ENCODE measurements at places on chromosomes 1 and 21. TPM values are rescaled to one million over a fixed set of nuclear protein-coding genes. Genes with fewer than 3 reads are reported as not detected.

- DNase-seq = no peak
Measured at GRCh38 chr1:232776526-232777106, 28.6 kb upstream of the MAP10 start.

DNA sequence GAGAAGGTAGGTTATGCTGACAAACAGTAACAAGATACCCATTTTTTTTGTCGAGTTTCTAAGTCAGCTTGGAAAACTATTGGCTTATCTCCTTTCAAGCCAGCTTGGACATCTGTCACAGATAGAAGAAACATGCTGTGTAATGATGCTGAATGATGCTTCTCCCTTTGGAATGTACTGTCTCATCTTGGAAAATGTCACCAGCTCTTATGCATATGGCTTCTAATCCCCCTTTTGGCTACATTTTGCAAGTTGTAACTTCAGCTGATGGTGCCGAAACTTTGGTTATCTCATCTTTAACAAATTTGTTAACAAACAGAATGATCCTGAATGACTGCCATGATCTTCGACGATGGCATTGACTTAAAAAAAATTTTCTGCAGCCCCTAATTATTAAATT lies 68.8 kb upstream of the ST6GALNAC3 start:
- no peak for DNase-seq

- no peak for DNase-seq
Measured at GRCh38 chr21:29320031-29320430, 21.3 kb downstream of the BACH1 start.

- DNase-seq = no peak
Measured at GRCh38 chr1:93552741-93553455, 105.0 kb downstream of the FNBP1L start.

DNA sequence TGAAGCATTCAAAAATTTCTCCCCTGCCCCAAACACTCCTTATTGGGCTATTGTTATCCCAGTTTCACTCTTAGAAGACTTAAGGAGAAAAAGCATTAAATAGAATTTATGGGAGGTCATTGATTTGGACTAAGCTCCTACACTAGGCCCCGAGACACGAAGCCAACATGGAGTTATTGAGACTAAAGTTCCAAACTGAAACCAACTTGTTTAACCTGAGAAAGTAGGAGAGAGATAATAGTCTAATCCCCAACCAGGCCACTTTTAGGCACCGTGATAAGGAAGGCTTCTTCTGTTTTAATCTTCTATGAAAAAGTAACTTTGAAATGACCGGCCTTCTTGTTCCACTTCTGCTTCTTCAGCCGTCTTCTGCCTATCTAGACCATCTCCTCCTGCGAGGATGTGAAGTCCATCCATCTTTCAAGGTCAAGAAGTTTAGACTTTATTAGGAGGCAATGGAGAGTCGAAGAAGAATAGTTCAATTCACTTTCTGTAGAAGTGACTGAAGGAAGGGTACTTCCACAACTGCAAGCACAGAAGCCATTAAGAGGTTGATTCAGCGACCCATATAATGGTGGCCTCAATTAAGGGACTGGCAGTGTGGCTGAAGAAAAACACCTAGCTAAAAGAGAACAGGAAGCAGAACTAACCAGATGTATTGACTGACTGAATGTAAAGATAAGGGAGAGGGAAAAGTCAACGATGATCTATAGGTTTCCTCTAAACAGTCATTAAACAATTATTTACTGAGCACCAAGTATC lies 428.8 kb downstream of the SMYD3 start:
- no peak for DNase-seq

GRCh38 chr1:228778466-228778865 lies 43.2 kb downstream of the RHOU start:
- no peak for DNase-seq

GRCh38 chr1:37035014-37035691 lies 838 bp upstream of the GRIK3 start:
- no peak for DNase-seq

DNA sequence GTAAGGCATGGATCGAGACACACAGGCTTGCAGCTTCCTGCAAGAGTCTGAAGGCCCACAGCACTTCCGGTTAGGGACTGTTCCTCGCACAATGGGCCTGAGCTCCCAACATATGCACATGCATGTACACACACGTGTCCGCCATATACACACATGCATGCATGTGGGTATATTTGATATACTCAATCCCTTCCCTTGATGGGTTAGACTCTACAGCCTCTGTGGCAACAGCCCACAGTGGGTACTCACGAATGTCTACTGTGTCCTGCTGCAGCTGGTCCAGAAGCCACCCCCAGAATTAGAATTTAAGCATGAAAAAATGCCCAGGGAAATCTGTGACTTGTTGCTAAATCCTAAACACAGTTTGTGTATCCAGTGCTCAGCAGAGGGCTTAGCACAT lies 9.9 kb downstream of the F3 start:
- DNase-seq = no peak

GRCh38 chr21:32889596-32889995 lies 118.0 kb upstream of the PAXBP1 start:
- no peak for DNase-seq

GRCh38 chr1:205358579-205358978 lies 1.9 kb upstream of the KLHDC8A start:
- no peak for DNase-seq

DNA sequence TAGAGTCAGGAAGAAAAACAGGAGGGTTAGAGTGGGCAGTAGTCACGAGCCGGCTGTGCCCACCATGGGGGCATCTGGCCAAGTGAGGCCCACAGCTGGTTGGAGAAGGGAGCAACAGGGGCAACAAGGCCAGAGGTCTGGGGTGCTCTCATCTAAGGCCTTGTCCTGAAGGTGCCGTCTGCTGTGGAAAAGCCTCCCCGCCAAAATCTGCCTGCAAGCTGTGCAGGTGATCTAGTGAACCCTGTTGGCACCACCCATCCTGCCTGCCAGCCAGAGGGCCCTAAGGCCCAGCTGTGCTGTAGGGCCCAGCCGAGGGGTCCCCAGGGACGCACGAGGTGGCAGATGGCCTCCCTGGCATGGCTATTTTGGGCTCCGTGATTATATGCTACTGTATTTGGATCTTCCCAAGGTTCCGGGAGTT lies 51.3 kb downstream of the LGR6 start:
- no peak for DNase-seq

- no peak for DNase-seq
Measured at GRCh38 chr1:64944913-64945312, 21.4 kb downstream of the JAK1 start.

DNA sequence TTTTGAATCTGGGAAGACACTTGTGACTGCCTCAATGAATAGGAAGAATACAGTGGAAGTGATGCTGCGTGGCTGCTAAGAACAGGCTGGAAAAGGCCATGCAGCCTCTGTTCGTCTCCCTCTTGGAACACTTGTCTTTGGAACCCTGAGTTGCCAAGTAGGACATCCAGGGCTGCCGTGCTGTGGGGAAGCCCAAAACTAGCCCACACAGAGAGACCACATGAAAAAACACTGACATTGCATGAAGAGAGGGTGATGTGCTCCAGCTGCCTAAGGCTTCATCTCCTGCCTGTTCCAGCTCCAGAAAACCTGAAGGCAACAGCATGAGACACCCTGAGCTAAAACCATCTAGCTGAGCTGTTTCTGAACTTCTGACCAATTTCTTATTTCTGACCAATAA lies 61.1 kb upstream of the GNG4 start:
- no peak for DNase-seq

- no peak for DNase-seq
Measured at GRCh38 chr21:32099812-32100416, 178.9 kb downstream of the MIS18A start.

- DNase-seq = no peak
Measured at GRCh38 chr1:47758341-47759250, 238.6 kb downstream of the TRABD2B start.

GRCh38 chr1:61588736-61589672 lies 135.9 kb downstream of the TM2D1 start:
- DNase-seq = peak; percentile 46

- peak; percentile 20 for DNase-seq
Measured at GRCh38 chr1:92784021-92784638, 778 bp downstream of the EVI5 start.

- peak; percentile 70 for DNase-seq
Measured at GRCh38 chr1:211928993-211929637, 98.6 kb upstream of the LPGAT1 start.

GRCh38 chr1:34984435-34984792 lies 733 bp downstream of the TMEM35B start:
- DNase-seq = no peak

GRCh38 chr1:51309291-51309690 lies 21.1 kb downstream of the TTC39A start:
- no peak for DNase-seq

DNA sequence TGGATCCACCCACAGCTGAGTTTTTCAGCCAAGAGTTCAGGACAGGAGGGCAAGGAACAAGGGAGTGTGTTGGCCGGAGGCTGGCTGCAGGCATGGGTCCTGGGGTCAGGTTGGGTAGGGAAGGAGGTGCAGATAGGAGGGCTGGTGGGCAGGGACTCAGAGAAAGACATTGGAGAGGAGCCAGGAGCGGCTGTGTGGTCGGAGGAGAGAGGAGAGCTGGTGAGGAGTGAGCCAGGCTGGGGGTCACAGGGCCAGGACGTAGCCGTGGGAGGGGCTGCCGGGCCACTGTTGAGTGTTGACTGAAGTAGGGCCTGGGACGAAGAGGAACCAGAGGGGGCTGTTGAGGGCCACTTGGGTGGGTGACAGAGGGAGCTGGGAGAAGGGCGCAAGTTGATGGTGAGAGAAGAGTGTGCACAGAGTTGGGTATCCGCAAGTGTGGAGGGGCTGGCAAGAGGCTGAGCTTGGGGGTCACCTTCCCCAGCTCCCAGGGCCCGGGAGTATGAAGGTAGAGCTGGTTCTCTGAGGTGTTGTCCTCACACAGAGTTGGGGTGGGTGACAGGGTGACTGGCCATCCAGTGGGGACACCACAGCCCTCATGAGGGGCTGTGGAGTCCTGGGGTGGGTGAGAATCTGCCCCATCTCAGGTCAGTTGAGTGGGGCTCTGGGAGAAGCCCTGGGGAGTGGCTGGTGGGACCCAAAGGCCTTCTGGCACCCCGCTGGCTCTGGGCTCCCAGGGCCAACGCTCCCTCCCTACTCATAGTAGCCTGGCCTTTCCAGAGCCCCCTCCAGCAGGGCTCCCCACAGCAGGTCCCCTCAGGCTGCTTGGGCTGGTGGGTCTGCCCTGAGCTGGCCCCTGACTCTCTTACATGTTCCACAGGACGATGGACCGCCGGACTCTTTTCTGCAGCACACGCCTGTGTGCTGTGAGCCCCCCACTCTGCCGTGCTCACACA lies 21.9 kb downstream of the PODN start:
- no peak for DNase-seq

DNA sequence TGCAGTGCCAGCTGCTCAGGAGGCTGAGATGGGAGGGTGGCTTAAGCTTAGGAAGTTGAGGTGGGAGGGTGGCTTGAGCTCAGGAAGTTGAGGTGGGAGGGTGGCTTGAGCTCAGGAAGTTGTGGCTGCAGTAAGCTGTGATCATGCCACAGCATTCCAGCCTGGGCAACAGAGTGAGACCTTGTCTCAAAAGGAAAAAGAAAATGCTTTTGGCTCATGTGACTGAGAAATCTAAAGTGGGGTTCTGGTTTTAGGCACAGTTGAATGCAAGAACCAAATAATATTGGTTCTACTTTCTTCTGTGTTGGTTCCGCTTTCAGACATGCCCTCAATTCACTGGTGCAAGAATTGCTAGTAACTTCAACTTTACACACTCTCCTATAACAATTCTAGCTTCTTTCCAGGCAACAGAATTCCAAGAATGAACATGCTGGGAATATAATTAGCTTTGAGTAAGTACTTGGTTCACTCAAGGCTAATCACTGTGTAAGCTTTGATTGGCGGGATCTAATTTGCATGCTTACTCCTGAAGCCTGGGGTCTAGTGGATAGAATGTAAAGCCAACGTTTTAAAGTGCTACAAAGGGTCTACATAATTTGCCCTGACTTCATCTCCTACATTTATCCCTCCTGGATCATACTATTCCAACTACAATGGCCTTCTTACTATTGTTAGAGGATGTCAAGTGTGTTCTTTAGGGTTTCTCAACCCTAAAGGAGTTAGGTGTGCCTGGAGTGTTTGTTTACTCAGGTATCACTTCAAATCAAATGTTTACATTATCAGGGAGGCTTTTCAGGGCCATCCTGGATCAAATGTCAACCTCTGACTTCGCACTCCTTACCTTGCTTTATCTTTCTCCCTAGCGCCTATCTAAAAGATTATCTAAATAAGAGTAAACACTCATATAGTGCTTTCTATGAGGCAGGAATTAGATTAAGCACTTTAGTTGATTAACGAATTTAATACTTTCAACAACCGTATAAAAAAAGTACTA lies 115.1 kb downstream of the SLC16A1 start:
- no peak for DNase-seq

GRCh38 chr1:56202186-56202585 lies 377.2 kb downstream of the PLPP3 start:
- DNase-seq = no peak

DNA sequence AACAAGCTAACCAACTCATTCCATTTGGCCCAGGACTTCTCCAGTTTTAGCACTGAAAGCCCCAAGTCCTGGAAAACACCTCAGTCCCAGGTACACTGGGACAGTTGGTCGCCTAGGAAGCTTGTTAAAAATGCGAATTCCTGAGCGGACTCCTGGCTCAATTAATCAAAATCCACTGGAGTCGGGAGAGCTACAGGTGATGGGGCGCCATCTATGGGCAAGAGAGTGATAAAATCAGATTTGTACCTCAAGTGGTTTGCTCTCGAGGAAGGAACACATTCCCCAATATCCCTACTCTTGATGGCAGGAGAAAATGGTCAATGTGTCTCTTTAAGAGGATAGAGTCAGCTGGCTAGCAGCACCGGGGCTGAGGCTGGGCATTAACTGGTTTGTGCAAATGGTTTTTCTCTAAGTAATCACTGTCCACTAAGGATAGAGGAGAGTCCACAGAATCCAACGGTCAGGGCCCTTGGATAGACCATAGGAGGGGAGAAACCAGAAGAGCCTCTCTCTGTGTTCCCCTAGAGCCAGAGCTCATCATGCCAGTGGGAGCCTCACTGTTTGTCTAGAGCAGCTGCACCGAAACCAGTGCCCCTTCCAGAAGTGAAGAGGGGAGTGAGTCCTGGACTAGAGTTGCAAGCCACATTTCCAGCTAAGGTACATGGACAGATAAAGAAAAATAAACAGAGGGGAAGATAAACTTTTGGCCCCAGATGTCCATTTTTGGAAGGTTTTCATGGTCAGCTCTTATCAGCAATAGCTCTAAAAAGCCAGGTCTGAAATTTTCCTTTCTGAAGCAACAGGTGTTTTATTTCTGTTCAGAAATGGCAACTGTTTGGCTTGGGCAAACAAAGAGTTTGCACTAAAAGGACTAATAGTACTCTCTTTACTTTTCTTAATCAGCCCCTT lies 148.5 kb downstream of the TENT5C start:
- peak; percentile 70 for DNase-seq

GRCh38 chr1:26145041-26145959 lies 13.6 kb upstream of the FAM110D start:
- peak; percentile 85 for DNase-seq

The BCL10 gene
- 17.3 TPM for total RNA-seq

The ANGPTL1 gene
- 11.3 TPM for total RNA-seq

The LENEP gene
- not detected for total RNA-seq

The CCDC30 gene
- total RNA-seq = 1.8 TPM

The USP21 gene
- 28.1 TPM for total RNA-seq

The DDR2 gene
- 27.0 TPM for total RNA-seq

The MFAP2 gene
- total RNA-seq = 6.3 TPM

The GBP6 gene
- not detected for total RNA-seq

The DENND4B gene
- total RNA-seq = 18.1 TPM

The ANGPTL3 gene
- not detected for total RNA-seq

The ACTL8 gene
- not detected for total RNA-seq

The NR1I3 gene
- not detected for total RNA-seq

The HSD3B1 gene
- total RNA-seq = not detected

The CYP4A22 gene
- total RNA-seq = not detected

The FAM89A gene
- total RNA-seq = 13.9 TPM

The CYP4X1 gene
- total RNA-seq = 34.7 TPM

The MAN1C1 gene
- 34.4 TPM for total RNA-seq

All from prostate gland (tissue), 2 donors.